Sciatic nerve (tissue), 2 donors: ENCODE measurements at places on chromosomes 2 and 18.

DNA sequence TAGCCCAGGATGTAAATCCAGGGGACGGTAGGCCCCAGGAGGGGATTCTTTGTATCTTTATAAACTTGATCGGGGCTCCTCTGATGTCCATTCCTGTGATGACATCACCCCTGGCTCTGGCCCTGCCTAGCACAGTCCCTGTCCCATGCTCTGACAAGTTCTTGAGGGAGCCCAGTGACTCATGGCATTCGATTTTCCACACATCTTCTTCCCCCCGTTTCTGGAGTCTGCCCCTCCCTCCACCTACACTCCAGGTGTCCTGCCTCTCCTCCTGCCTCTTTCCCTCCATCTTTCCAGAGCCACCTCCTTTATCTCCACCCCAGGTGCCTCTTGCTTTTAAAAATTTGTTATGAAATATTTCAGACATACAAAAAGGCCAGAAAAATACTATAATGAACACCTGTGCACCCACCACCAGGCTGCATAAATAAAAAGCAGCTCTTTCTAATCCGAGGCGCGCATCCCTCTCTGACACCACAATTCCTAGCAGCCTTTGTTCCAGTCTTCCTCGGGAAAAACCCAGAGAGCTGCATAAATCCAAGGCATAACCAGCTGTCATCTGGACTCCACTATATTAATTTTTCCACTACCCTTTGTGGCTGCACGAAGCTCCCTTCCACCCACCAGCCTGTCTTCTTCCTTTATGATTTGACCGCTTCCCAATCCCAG lies 207.7 kb downstream of the ZBTB7C start:
- no peak for DNase-seq

DNA sequence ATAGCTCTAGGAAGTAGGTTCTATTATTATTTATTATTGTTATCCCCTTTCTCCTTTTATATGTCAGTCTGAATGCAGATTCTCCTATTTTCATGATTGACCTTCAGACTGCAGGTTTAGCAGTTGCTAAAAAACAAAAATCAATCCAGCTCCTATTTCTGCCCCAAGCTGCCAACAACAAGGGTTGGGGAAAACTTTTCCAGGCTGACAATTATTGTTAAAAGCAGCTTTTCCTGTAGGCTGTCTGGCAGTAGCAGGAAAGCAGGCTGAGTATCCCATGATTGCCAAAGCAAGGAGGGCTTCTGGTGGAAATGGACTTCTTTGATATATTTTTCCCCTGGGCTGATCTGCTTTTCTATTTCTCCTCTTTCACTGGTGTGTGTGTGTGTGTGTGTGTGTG lies 78.0 kb upstream of the CTLA4 start:
- no peak for DNase-seq

- DNase-seq: no peak
These were observed 37.4 kb downstream of the KIAA2012 start for GRCh38 chr2:202110491-202110890.

DNA sequence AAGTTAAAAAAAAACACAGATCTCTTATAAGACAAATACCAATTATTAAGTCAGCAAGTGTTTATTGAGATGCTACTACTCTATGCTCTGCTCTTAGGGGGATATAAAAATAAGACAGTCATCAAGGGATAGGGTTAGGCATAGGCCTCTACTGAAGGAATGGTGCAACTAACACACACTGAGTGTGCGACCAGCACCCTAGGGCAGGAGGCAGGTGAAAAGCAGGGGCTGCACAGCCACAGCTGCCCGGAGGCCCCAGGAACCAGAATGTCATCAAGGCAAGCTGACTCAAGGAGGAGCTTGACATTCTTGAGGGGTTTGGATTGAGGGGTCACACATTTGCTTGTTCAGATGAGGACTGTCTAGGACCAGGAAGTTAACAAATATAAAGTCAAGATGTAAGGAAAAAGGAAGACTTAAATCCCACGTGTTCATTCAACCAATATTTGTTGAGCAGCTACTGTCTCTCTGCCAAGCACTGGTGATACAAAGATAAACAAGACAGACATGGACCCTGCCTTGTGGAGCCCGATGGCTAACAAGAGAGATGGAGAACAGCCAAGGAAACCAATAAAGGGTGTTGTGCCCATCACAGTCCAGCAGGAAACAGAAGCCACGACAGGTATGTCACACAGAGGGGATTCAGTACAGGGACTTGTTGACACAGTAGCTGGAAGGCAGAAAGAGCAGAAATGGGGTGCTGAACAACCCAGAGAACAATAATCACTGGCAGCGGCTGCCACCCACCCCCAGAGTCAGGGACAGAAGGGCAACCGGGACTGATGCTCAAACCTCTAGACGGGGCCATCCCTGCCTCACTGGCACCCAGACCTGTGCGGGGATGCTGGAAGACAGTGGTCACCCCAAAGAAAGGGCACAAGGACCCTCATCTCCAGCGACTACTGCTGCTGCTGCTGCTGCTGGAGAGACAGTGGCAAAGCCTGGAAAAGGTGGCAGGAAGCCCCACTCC lies 45.8 kb upstream of the MAL start:
- DNase-seq: no peak

- DNase-seq: no peak
These were observed 42.4 kb upstream of the IGFBP2 start for GRCh38 chr2:216590780-216591179.
